Stimulated activated CD4-positive, alpha-beta T cell treated with anti-CD3 and anti-CD28 coated beads, TNF-alpha, amount 100 ng/mL, for 4 hours (primary cell): ENCODE measurements at places on chromosomes 5 and 9.

GRCh38 chr5:135318037-135318436 is 81.0 kb downstream of the MACROH2A1 start:
- DNase-seq = no peak

- no peak for DNase-seq
Measured at GRCh38 chr5:150124111-150124557, 31.5 kb downstream of the PDGFRB start.

- no peak for DNase-seq
Measured at GRCh38 chr5:139566611-139567010, 5.5 kb downstream of the UBE2D2 start.

DNA sequence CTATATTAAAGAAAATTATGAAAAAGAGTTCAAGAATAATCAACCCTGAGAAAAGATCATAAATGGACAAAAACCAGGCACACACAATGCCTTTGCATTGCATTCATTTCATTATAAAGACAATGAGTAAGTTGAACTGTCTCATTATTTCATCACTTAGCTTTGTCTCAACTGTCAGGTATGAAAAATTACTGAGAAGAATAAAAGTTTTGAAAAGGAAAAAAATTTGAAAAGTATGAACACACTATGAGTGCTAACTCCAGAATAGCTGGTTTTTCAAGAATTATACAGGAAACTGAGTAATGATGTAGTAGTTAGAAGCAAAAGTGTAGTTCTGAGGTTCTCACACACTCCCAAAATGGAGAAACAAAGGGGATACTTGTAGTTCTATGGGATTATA is 16.3 kb upstream of the ANXA1 start:
- DNase-seq = no peak

DNA sequence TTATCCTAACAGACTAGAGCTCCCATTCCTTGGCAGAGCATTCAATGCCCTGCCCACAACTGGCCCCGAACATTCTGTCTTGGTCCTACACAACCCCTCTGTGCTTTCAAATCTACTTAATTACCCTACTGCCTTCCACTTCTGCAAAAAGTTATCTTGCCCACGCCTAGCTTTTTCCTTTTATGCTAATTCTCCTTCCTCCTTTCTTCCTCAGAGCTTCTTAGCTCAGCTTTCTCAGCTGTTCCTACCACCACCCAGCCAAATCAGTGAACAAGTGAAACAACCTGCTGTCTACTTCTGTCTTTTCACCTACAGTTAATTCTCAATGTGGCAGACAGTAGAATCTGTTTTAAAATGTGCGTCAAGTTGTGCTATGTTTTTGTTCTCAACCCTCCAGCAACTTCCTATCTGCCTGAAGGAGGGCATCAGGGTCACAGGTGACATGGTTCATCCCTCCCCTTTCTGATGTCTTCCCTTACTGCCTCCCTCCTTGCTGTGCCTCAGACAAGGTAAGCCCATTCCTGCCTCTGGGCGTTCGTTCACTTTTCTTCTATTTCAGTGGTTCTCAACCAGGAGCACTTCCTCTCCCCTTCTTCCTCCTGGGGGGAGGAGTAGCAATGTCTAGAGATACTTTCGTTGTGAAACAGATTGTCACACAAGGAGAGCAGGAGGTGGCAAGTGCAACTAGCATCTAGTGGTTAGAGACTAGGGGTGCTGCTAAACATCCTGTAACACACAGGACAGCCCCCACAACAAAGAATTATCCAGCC is 1.3 kb upstream of the REEP5 start:
- no peak for DNase-seq

DNA sequence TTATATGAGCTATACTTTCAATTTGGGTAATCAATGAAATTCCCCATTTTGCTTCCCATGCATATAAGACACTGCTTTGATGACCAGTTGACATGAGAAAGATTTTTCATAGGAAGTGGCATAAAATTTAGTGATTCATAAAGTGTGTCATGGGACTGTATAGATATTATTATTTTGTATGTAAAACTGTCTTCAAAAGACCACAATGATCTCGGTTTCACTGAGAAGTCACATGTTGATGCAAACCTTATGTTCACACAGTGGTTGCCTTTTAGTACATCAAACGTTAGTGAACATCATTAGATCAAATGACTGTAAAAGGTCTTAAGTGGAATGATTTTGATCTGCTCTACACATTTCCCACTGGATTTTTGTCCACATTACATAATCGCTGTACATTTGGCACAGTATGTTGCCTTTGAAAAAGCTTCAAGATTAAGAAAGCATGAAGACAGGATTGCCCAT is 349.2 kb upstream of the MEF2C start:
- no peak for DNase-seq

DNA sequence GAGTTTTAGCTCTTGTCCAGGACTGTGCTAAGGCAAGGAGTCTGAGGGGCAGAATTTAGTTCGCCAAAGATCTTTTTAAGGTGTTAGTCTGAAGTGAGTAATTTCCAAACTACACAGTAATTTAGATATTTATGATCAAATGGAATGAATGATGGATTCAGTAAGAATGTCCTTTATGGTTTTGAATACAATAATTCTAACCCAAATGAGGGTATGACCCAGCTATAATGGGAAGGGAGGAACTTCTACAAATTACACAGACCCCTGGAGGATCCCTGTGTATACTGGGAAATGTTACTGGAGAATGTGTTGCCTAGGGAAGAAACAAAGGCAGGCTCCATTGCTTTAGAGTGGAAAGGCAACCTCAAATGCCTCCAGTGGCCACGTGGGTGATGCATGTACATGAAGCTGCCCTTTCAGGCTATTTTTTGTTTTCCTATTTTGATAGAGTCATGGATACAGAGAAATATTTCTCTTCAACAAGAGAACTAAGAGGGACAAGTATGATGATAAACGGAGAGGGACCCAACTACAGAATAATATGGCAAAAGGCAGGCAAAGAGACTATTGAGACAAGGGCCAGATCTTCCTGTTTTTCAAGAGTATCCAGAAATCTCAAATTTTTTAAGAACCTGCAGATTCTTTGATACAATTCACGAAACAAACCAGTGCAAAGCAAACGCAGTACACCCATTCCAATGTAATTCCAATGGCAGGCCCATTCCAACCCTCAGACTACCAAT is 25.4 kb downstream of the SLC1A3 start:
- no peak for DNase-seq

- DNase-seq = no peak
Measured at GRCh38 chr9:106218427-106218826, 524.1 kb downstream of the TMEM38B start.

DNA sequence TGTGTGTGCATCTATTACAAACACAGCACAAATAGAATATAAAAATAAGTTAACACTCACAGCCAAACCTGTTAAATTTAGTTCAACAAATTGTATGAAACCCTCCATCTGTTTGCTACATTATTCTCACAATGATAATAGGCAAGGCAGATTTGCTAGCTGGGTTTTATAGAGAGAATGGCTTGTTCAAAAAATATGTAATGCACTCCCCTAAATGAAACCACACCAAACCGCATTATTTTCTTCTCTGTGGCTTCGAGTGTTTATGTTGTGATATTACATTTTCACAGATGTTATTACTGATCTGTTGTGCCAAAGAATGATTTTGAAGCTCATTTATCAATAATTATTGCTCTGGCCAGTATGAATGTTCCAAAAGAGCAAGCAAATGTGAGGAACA is 92.9 kb downstream of the SPATA31D1 start:
- DNase-seq = no peak

- DNase-seq = no peak
Measured at GRCh38 chr5:118553662-118554061, 434.7 kb downstream of the DTWD2 start.

DNA sequence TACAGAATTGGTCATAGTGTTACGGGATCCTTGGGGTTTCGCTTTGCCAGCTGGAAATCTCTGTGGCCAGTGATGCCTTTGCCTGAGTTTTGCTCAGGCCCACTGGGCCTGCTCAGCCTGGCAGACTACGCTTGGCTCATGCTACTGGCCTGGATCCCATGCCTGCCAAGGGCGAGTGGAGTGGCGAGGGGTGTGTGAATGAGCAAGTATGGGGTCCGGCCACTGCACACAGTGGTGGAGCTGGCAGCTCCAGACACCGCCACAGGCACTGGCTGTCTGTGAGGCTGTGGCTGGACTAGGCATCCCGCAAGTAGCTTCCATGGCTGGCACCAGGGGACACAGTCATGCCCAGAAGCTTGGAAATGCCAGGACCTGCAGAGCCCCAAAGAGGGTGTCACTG is 240.3 kb downstream of the ARRDC3 start:
- DNase-seq = no peak

DNA sequence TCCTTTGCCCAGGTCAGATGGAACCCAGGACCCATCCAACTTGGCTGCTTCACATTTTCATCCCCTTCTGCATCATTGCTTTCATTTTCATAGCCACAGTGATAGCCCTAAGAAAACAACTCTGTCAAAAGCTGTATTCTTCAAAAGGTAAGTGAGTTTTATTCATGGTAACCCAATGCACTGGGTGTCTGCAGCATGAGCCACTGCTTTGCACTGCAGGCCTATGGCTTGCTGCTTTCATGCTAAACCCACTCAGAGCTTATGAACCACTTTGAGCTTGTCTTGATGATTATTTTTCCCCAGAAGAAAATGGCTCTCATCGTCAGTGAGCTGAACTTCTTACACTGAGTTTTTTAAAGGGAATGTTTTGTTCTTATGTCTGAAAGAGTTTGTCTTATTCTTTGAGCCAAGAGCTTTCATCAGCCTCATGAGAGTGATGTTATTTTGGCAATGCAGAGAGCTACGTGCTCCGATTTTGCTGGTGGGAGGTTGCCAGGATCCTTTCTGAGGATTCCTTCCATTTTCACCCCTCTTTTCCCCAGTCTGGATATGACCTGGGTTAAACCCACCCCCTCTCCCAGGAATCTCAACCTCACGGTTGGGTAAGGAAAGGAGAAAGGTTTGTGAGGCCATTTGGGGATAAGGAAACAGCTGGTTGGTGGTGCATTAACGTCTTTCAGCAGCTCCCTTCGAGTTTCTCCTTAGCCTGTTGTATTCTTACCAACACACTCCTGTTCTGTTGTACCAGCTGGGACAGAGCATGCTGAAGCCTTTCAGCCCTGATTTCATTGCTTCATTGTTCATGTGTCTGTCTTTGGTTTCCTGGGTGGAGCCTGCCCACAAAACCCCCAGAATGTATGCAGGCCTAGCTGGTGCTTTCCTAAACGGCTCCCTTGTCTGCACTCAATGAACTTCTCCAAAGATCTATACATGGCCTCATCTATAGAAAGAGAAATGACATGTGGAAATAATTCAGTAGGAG is 47.6 kb downstream of the PDCD1LG2 start:
- no peak for DNase-seq

GRCh38 chr5:14286574-14287421 is 143.7 kb downstream of the TRIO start:
- no peak for DNase-seq

DNA sequence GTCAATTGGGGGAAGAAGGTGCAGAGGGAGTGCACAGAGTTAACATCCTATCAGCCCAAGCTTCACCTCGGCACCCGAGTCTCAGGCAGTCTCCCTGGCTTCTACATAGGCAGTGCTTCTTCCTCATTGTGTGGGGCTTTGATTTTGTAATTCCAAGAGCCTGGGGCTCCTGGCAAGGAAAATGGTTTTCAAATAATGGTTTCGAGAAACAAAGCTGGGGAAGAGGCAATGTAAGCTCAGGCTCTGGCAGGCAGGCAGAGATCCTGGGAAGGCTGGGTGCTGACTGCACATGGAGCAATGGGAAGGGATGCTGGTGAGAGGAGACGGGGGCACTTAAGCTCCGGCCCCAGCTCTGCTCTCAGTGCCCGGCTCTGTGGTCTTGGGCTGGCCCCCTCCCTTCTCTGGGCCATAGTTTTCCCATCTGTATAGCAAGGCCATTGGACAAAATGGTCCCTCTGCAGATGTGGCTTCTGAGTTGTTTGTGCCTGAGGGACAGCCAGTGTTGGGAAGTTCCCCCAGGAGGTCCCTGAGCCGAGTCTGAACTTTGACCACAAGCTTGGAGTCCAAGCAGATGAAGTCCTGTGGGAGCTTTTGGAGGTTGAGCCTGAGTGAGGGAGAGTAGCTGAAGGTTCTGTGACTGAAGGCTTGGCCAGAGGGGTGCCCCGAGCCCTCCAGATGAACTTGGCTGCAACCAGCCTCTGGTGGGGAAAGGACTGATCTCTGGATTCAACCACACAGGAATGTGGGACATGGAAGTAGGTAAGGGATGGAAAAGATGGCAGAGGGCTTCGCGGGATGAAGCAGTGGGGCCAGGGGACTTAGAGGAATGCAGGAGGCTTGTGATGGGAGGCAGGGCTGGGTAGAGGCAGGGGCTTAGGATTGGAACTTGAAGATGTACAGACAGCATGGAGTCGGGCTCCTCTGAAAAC is 28.5 kb upstream of the IL17B start:
- DNase-seq = no peak

DNA sequence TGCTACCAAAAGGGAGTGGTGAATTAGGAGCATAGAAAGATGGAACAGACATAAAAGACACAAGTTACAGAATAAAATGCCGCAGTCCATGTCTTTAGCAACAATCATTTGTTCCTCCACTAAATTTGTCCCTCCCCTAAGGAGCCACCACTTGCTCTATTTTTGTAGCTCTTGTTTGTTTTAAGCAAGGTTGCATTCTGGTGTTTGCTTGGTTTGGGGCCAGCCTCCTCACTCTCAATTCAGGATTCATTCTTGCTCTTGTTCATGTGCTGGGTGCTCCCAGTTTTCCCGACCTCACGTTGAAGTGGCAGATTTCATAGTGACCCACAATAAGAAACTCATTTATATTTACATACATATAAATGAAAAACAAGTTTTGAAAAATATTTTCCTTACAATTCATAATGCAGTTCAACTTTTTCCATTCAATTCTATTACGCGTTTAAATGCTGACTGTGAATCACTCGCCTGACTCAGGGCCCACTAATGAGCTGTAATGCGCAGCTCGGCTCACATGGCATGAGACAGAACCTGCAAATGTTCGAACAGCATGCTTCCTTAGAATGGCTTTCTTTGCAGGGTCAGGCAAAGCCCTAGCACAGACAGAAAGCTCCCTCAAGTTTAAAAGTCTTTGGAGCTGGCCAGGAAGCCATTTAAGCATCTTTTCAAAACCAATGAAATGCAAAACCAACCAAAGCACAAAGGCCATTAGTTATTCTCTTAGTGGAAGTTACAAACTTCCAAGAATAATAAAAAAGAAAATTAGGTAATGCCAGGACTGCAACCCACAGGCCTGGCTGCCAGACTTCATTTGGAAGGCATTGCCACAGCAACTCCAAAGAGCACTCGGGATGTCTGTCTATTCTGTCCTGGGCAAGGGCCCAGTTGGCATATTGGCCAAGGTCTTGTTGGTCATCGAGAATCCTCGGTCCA is 41.7 kb downstream of the RETREG1 start:
- no peak for DNase-seq

DNA sequence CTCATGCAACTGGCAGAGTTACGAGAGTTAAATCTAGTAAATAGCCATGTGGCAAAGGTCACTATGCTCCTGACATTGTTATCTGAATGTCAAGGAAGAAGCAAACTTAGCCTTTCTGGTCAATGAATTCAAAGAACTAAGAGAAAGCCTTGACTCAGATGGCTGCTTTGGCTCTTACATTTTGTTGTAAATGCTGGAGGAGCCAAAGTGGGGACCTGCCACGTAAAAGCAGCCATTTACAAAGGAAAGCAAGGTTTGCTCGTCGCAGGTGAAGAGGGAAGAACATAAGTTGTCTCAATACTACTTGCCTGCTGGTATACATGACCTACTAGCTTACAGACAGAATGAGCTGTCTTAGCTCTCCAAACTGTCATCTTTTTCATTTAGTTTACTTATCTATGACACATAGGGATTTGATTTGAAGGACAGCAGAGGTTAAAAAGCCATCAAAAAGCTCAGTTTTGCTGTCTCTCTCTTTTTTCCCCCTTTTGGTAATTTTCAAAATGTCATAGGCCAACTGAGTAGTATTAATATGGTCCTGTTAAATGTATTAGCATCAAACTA is 1052.8 kb upstream of the DMAC1 start:
- no peak for DNase-seq

- DNase-seq = no peak
Measured at GRCh38 chr9:120361551-120361950, 218.4 kb downstream of the CDK5RAP2 start.
